Activated CD4-positive, alpha-beta T cell treated with anti-CD3 and anti-CD28 coated beads, Interleukin-2, amount 50 U/mL, for 24 hours (primary cell): ENCODE measurements at places on chromosomes 1 and 21.

DNA sequence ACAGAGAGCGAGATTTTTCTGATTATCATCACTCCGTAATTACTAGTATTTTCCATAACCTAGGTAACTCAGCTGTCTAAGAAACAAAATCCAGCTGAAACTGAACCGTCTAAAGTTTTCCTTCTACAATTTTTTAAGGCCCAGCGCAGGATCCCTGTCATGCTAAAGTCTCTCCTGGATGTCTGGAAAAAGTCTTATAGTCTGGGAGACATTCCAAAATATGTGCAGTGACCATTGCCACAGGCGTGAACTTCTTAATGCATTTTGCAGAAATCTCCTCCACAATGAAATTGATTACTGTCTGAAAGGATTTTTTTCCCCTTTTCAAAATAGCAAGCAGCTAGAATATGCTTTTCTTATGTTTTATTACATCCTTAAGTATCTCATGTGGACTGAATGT, 209.3 kb upstream of the C1orf105 start:
- no peak for DNase-seq

DNA sequence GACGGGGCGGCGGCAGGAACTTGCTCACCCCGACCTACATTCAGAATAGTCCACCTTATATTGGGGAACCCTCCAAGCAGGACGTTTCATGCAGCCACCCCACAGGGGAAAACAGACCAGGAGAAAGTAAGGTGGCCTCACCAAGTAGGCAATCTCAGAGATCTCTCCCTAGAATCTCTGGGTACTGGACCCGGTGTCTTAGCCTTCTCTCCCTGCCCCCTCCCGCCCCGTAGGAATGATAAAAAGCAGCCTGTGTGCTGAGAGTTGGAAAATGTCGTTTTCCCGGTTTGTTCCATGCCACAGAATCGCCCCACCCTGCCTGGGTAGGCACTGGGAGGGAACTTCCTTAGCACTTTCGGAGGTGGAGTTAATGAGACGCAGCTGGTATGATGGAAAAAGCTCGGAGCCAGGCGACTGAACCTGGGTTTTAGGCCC, 789 bp upstream of the PTPN14 start:
- DNase-seq, result no peak

DNA sequence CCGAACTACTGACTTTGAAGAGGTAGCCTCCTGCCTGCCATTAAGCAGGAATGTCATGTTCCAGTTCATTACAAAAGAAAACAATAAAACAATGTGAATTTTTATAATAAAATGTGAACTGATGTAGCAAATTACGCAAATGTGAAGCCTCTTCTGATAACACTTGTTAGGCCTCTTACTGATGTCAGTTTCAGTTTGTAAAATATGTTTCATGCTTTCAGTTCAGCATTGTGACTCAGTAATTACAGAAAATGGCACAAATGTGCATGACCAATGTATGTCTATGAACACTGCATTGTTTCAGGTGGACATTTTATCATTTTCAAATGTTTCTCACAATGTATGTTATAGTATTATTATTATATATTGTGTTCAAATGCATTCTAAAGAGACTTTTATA, 159.8 kb upstream of the SGIP1 start:
- no peak for DNase-seq

DNA sequence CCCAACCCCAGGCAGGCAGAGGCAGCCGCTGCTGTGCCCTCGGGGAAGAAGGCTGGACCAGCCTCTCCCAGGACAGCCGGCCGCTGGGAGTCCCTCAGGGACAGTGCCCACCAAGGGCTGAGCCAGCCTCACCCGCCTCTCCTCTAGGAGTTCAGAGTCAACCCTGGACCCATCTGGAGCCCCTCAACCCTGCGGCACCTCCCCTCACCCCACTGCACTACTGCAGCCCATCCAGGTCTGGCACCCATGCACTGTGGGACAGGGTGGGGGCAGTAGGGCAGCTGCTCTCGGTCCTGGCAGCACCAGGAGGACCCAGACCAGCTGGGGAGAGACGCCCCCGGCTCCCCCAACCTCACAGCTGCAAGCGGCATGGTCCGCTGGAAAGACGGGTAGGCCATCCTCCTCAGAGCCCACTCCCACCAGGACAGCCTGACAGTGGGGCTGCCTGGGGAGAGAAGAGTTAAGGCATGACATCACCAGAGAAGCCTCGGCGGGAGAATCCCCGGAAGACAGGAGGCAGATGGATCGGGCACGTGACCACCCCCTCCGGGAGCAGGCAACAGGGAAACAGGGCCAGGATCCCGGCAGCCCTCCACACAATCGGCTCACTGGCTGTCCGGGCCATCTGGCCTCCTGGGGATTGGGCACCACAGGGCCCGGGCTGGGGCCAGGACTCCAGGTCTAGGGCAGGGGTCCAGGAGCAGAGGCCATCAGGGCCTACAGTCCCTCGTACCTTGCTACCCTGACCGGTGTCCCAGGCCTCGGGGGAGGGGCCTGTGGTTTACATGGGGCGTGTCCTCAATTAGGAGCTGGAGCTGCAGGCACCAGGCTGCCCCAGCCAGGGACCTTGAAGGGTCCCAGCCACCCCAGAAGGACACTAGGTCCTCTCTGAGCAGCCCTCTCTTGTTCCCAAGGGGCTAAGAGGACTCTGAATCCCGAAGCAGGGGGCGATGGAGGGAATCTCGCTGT, 3.1 kb downstream of the ACAP3 start:
- no peak for DNase-seq

DNA sequence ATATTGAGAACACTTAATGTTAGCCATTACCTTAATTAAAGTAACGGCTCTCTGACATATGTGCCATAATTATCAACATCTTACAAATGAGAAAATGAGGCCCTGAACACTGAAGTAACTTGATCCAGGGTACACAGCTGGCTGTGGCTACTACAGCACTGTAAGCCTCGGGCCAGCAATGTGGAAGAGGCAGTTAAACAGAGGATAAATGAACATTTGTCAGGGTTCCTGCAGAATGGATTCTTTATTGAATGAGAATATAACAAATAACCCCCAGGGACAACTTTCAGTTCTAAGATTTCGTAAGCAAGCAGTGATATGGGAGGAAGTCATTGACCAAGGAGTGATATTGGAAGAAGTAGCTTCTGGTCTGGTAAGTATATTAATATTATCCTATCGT, 70.5 kb upstream of the SCYL3 start:
- no peak for DNase-seq

- DNase-seq, result no peak
These were observed 221.3 kb downstream of the FOXD2 start for GRCh38 chr1:47659146-47659545.
